Stomach (tissue), 19 donors: ENCODE measurements at places on chromosomes 2 and 18.
A peak's percentile ranks its signal among the peaks of the same experiment; 100 is the strongest.

GRCh38 chr2:196251132-196251531 is 79.8 kb upstream of the STK17B start:
- no peak for DNase-seq

- peak; percentile 35 for DNase-seq
Measured at GRCh38 chr2:80292474-80292873, 12.1 kb downstream of the LRRTM1 start.

- no peak for DNase-seq
Measured at GRCh38 chr2:85534881-85535280, 4.1 kb upstream of the MAT2A start.

- DNase-seq: no peak
Measured at GRCh38 chr2:102082571-102083392, 59.8 kb upstream of the IL1R1 start.

DNA sequence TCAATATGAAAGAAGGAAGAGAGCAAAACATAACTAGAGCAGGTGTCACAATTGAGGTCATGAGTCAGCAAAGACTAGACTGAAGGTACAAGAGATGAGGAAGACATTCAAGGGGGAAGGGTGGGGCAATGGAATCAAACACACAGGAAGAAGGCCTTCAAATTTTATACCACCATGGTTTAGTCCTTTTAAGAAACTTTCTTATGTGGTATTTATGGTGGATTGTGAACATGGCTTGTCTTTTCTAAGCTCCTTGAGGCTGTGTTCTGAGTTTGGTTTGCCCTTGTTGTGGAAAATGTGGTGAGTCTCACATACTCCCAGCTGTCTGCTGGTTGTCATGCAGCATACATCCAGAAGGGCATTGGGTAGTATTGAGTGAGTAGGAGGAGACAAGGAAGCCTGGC is 62.1 kb downstream of the NABP1 start:
- DNase-seq: peak; percentile 16

DNA sequence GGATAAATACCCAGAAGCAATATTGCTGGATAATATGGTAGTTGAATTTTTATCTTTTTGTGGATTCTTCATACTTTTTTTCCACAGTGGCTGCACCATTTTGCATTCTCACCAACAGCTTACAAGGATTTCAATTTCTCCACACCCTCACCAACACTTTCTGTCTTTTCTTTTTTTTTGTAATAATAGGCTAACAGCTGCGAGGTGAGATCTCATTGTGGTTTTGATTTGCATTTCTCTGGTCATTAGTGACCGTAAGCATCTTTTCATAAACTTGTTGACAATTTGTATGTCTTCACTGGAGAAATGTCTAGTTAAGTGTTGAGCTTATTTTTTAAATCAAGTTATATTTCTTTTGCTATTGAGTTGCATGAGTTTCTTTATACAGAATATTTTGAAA is 17.6 kb upstream of the SLC9A2 start:
- DNase-seq: no peak

DNA sequence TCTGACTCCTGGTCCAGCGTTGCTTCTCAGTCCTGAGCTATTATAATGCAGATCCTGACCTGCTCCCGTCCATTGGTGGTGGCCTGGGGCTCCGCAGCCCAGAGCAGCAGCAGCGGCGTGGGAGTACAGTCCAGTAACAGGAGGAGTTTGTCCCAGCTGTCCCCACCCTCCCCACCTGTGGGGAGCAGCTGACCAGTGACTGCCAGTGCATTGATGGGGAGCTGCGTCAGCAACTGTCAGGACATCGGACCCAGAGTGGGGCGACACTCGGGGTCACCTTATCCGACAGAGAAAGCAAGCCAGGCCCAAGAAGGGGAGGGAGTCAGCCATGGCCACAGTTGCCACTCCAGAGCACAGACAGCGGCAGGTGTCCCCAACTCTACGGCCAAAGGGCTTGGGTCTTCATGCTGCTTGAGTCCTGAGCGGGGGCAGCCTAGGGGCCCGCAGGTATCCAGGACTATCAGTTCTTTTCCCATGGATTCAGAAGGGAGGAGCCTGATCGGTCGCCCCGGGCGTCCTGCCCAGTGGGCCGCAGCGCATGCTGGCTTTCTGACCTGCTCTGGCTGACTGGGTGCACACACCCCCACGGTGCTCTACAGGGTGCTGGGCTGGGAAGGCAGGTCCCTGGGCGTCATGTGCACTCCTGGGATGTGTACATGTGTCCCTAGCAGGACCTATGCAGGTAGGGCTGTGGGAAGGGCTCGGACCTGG is 29.7 kb downstream of the DNMT3A start:
- no peak for DNase-seq

DNA sequence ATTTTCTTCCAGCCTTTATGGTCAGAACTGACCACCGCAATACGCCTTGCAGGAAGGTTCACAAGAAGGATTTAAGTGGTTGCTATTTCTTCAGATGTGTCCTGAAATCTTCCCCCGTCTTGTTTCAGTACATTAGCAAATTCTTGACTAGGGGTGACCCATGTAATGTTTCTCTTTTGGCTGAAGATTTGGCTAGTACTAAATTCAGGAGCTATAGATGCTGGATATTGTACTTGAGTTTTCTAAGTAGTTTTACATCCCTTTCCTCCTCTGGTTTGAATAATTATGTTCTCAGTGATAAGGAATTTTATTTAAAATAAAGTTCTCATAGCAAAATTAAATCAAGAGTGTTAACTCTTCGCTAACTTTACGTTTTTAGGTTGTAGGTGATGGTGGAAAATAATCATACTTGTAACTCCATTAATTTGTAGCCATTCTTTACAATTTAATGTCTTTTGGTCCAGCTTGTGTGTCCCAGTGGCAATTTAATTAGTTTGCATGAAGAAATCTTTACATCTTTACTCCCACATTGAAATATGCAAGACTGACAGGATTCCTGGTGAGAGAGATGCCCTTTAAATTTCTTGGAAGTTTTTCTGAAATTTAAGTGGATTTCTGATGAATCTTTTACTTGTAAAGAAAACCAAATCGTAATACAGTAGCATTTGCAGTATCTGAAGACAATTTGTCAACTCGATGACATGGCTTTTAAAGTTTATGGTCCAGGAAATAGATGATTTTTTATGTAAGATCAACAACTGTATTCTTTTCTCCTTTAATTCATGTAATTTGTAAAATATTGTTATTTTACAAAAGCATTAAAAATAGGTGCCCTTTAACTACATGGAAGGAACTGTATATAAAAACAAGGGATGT is 2.8 kb downstream of the PHLPP1 start:
- peak; percentile 16 for DNase-seq

- no peak for DNase-seq
Measured at GRCh38 chr2:128726236-128726635, 407.6 kb upstream of the HS6ST1 start.

- DNase-seq: peak; percentile 93
Measured at GRCh38 chr2:54558188-54559005, 102.3 kb downstream of the SPTBN1 start.

GRCh38 chr18:250685-251084 is 17.2 kb downstream of the THOC1 start:
- DNase-seq: no peak

DNA sequence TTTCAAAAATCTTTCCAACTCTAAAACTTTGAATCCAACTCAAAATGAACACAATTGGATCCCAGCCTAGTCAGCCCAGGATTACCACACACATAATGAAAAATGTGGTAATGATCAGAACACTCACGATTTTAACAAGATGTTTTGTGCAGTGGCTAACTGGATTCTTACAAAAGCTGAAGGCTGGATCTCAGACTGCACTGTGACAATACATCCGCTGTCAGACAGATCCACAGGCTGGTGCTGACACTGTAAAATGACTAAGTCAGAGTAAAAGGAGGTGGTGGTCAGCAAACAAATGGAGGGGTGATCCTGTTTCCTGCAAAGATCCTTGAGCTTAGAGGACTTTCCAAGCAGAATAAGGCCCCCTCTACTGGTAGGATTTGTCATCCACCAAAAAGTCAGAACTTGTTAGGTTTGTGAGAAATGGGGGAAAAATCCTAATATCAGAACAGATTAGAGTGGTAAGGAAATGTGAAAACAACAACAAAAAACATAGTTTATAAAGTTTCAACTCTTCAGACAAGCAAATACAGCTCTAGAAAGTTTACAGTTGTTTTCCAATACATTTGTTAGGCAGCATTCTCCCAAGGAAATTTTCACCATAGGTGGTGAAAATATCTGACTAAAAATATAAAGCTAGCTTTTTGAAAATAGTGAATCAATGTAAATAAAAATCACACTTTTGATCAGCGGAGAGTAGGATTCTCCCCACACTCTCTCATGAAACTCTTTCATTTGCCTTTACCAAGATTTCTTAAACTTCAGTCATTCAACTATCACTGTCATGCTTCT is 211.9 kb downstream of the AGPS start:
- peak; percentile 84 for DNase-seq

GRCh38 chr2:74982577-74982976 is 24.1 kb downstream of the POLE4 start:
- DNase-seq: no peak

DNA sequence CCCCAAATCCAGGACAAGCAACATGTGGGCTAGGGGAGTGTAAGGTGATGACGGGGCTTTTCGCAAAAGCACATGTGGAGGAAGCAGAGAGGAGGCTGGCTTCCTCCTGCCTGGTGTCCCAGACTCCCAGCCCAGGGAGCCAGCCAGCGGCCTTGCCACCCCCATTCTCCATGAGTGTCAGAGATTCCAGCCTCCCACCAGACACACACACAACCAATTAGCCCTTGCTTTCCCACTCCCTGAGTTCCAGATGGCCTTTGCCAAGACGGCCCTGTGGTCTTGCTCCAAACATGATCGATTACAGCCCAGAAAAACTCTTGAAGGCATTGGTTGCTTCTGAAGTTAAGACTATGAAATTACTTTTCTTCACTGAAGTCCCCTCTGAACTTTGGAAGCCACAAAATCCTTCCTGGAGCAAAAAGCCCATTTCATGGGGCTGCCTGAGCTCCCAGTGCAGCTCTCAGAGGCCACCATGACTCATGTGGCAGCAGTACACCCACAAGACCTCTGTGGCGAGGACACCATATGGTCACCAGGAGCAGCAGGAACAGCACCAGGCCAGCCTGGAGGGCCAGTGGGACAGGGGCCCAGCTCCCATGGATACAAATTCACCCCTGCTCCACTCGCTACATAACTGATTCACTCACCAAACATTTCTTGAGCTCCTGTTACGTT is 69.1 kb upstream of the PID1 start:
- no peak for DNase-seq

DNA sequence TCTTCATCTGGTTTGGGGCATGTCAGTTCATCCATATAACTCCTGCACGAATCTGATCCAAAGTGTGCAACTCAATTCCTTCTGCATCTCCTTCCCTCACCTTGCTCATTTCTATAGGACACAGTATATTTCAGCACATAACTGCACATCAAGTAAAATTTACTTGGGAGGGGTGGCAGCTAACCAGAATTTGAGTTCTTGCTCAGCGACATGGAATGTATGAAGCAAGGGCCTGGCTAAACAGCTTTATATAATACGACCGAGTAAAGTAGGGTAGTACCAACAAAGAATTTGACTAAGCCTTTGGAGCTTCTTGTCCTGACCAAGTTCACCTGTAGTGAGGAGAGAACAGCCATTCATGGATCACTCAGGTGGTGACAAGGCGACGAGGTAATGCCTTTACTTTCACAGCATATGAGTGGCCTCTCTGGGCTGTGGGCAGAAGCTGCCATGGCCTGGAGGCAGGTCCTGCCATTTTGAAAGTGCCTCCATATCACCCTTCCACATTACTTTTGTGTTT is 570.2 kb upstream of the TNP1 start:
- DNase-seq: no peak

GRCh38 chr2:190409616-190410015 is 1.5 kb downstream of the MFSD6 start:
- no peak for DNase-seq

GRCh38 chr18:48605408-48605845 is 66.6 kb downstream of the CTIF start:
- no peak for DNase-seq

DNA sequence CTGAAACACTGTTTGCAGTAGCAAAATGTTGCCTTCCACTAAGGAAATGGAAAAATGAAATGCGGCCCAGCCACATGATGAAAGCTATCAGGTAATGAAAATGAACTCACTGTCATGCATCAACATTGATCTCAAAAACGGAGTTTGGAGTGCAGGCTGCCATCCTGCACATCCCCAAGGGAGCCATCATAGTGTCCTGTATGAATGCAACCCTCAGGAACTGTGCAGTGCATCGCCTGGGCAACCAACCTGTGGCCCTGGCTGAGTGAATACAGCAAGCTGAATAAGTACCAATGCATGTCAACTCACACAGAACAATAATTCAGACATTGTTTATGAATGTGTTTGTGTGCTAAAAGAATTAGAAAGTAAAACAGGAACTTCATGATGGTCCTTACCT is 23.1 kb upstream of the TXNDC2 start:
- DNase-seq: no peak

DNA sequence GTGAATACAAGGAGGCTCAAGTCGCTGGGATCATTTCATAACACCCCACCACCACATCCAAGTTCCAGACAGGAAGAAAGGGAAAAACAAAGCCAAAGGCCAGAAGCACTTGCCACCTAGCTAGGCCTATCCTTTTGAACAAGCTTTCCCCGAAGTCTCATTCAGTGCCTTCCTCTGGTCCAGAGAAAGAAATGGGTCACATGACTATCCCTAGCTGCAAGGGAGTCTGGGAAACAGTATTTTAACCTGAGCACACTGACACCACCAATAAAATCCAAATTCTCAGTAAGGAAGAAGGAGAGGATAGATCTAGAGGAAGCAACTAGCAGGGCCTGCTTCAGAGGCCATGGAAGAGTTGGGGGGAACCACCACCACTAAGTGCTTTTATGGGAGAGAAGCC is 91.2 kb downstream of the POLR1A start:
- DNase-seq: no peak

DNA sequence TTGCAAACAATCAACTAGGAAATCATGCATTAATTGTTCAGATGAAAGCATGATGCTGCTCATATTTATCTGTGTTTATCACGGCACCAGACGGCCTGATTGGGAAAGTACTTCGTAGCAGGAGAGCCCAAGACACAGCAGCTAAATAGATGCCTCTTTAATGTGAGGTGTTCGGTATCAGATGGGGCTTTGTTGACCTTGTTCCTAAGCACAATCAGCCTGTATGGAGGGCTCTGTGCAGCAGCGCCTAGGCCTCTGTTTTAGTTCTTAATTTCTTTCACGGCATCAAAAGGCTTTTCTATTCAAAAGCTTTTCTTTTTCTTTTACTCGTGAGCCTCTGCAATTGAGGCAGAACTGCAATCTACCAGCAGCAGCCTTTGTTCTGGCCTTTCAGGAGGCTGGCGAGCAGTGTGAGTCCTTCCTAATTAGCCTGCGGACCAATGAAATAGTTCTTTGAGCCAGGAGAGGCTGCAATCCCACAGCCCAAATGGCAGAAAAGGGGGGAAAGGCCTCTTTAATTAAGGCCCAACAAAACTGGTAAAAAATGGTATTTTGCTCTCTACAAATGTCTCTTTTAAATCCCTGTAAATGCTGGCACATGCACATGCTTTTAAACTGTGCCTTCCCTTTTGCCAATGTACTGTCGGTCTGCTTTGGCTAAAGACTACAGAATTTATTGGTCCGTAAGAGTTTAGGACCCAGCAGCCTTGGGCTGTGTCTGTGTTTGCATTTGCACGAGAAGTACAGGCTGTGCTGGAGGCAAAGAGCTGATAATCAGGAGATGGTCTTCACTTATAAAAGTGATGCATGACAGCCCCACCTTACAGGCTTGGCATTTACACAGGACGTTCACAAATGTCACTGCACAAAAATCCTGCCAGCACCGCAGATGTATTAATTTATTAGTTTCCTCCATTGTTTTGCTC is 159.6 kb downstream of the RND3 start:
- no peak for DNase-seq
